ENCODE measurements at places on chromosomes 12 and 14.

DNA sequence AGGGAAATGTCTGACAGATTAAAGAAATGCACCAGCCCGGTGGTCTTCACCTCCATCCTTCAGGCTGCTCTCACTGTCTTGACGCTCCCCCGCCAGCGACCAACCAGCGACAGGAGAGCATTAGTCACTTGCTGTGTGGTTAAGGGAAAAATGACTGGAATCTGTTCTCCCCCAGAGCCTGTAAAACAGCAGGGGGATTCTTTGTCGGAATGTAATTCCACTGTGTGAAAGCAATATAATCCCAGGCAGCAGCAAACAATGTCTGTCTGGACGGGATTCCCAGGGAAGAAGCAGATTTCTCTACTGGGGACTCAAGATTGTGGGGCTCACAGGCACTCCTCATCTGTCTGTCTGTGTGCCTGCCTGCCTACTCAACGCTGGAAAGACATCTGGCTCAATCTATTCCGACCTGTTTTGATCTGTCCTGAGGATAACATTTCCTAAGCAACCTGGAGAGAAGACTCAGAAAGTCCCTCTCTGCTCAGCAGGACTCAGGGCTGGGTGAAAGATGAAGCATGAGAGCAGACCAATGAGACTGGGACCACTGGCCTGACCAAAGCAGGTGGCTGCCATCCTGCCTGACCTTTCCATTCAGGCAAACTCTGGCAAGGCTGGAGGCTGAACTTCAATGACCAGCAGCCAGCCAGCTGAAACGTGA, 54.6 kb downstream of the NUAK1 start:
- H3K36me3 ChIP-seq = no peaks in the 10 kb centered on the region
- no peak overlapping the region for H3K4me3 ChIP-seq
- DNase-seq = no peak
- H3K27me3 ChIP-seq = no peaks in the 10 kb centered on the region
- H3K4me1 ChIP-seq = peaks cover 7% of the 10 kb centered on the region

DNA sequence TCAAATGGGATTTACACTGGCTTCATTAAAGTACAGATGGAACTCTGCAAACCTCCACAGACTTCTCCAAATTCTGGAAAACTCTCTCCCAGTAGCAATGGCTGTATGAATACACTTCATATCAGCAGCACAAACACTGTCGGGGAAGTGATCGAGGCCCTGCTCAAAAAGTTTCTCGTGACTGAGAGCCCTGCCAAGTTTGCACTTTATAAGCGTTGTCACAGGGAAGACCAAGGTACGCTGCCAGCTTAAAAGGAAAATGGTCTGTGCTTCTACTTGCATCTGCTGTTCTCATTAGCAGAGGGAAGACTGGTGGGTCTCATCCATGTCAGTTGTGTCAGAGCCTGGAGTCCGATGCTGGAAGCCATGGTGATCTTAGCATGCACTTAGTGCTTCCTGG, 71.0 kb downstream of the GNS start:
- peak overlapping the region; percentile 37 for H3K27ac ChIP-seq
- no peak overlapping the region for H3K4me3 ChIP-seq
- H3K36me3 ChIP-seq = peaks cover 3% of the 10 kb centered on the region

GRCh38 chr12:121799156-121799841, 4.5 kb upstream of the SETD1B start:
- no peaks in the 10 kb centered on the region for H3K4me1 ChIP-seq
- H3K36me3 ChIP-seq = no peaks in the 10 kb centered on the region
- peak overlapping the region; percentile 78 for H3K4me3 ChIP-seq
- peak; percentile 75 for DNase-seq
- no peaks in the 10 kb centered on the region for H3K27me3 ChIP-seq

GRCh38 chr12:57451233-57451778, 3.8 kb upstream of the INHBE start:
- no peak overlapping the region for H3K4me3 ChIP-seq
- no peak for DNase-seq
- H3K27ac ChIP-seq = no peak overlapping the region

- DNase-seq = no peak
- no peaks in the 10 kb centered on the region for H3K36me3 ChIP-seq
- no peak overlapping the region for H3K27ac ChIP-seq
- H3K27me3 ChIP-seq = no peaks in the 10 kb centered on the region
- H3K4me3 ChIP-seq = no peak overlapping the region
These were observed 198.9 kb upstream of the MDGA2 start for GRCh38 chr14:47874350-47874749.

- no peaks in the 10 kb centered on the region for H3K36me3 ChIP-seq
- DNase-seq = no peak
- no peak overlapping the region for H3K4me3 ChIP-seq
- H3K27me3 ChIP-seq = no peaks in the 10 kb centered on the region
These were observed 373.2 kb downstream of the ATP23 start for GRCh38 chr12:58314610-58315009.

GRCh38 chr14:95516554-95517181, at the start of gene SYNE3:
SYNE3 (minus strand) TSS chr14:95516650; CDS start chr14:95475821, 40,829 bp downstream.
- DNase-seq = peak; percentile 90
- no peaks in the 10 kb centered on the region for H3K36me3 ChIP-seq
- no peaks in the 10 kb centered on the region for H3K27me3 ChIP-seq
- H3K27ac ChIP-seq = peak within 1 kb of the TSS; percentile 84
- H3K4me1 ChIP-seq = peaks cover 2% of the 10 kb centered on the region
- peak within 1 kb of the TSS; percentile 39 for H3K4me3 ChIP-seq

DNA sequence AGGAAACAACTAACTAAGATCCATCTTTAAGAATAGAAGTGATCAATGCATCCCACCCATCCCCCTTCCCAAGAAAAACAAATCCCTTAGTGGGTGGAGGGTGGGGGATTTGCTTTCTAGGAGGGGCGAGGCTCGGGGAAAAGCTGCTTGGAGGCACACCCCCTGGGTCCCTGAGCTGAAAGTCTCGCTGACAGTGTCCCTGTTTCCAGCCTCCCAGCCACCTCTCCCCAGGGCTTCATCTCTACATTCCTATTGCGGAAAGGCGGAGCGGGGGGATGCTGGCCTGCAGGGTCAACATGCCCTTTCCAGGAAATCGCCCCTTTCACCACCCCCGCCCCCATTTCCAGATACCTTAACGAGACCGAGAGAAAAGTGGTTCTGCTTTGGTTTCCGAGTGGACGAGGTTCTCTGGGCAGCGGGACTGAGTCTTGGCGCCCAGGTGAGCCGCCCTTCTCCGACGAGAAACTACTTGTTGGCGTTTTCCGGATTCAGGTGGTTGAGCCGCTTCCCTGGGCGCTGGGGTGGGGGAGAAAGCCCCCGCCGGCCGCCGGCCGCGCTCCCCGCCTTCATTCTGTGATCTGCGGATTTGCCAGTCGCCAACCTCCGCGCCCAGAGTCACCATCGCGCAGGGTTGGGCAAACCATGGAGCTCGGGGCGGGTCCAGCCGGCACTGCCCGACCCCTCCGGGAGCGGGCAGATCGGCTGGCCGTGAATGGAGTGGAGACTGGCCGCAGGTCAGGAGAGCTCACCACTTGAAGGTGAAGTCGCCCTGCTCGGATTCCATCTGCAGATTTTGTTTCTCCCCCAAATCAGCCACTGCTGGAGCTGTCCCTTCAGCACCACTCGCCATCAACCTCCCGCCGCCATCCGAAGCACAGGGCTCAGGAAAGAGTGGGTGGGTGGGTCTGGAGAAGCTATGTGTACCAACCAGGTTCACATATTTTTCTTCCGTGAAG, 505 bp downstream of the KCNC2 start:
- no peak overlapping the region for H3K27ac ChIP-seq
- no peaks in the 10 kb centered on the region for H3K4me1 ChIP-seq
- no peak overlapping the region for H3K4me3 ChIP-seq
- H3K36me3 ChIP-seq = no peaks in the 10 kb centered on the region
- DNase-seq = peak; percentile 66

DNA sequence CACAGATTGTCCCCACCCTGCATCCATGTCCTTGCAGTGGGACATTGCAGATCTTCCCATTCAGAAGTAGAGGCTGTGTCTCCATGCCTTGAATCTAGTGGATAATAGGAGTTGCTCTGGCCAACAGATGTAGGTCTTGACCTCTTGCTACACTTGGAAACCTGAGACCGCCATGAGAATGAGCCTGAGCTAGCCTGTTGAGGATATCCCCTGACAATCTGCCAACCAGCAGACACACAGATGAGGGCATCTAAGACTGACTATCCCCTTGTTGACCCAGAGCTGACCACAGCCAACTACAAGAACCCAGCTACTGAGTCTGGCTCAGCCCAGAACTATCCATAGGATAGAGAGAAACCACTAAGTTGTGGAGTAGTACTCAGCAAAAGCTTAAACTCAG, 161.1 kb upstream of the NOS1 start:
- H3K36me3 ChIP-seq = no peaks in the 10 kb centered on the region
- H3K4me1 ChIP-seq = no peaks in the 10 kb centered on the region
- H3K27me3 ChIP-seq = no peaks in the 10 kb centered on the region
- H3K4me3 ChIP-seq = no peak overlapping the region
- H3K27ac ChIP-seq = no peak overlapping the region

DNA sequence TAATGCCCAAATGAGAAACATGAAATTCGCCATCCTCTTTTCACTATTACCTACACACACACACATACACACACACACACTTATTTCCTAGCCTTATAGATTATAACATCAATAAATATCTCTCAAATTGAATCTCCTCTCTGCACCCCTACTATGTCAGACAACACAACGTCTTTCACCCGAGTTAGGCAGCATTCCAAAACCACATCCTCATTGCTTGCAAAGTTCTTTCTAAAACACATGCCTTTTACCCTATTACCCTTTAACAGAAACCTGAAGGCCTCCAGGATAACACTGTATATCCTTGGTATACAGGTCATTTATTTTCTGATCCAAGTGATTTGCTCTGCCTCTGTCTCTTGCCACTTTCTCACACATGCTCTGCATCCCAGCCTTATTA, 56.3 kb downstream of the KCNH5 start:
- H3K27me3 ChIP-seq = peaks cover 2% of the 10 kb centered on the region
- no peak for DNase-seq
- H3K4me3 ChIP-seq = no peak overlapping the region
- H3K27ac ChIP-seq = no peak overlapping the region
- no peaks in the 10 kb centered on the region for H3K4me1 ChIP-seq
- no peaks in the 10 kb centered on the region for H3K36me3 ChIP-seq

- H3K27ac ChIP-seq = no peak overlapping the region
- no peak for DNase-seq
- no peaks in the 10 kb centered on the region for H3K36me3 ChIP-seq
- H3K27me3 ChIP-seq = no peaks in the 10 kb centered on the region
- H3K4me3 ChIP-seq = no peak overlapping the region
These were observed 84.8 kb downstream of the EEA1 start for GRCh38 chr12:92844151-92844763.

GRCh38 chr12:11697670-11698387, 48.4 kb downstream of the ETV6 start:
- H3K36me3 ChIP-seq = no peaks in the 10 kb centered on the region
- peak overlapping the region; percentile 70 for H3K27ac ChIP-seq
- H3K4me3 ChIP-seq = no peak overlapping the region
- no peak for DNase-seq

DNA sequence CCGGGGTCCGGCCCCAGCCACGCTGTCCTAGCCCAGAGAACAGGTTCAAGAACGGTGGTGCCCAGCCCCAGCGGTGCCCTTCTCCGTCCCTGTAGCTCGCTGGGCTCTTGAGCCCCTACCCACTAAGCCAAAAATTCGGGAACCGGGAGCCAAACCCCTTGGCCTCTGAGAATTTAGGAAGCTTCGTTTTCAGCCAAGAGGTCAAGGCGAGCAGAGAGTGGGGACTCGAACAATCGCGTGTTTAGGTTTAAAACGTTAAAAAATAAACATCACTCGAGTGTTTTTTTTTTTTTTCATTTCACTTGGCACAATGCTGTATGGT, 6.2 kb downstream of the SIX1 start:
- no peaks in the 10 kb centered on the region for H3K4me1 ChIP-seq
- DNase-seq = no peak
- H3K27ac ChIP-seq = no peak overlapping the region
- H3K27me3 ChIP-seq = peaks cover 4% of the 10 kb centered on the region
